ENCODE measurements at places on chromosomes 12 and 14.

- no peak for DNase-seq
These were observed 31.7 kb upstream of the NINJ2 start for GRCh38 chr12:694734-695503.

GRCh38 chr12:19916974-19917373 lies 451.4 kb upstream of the PDE3A start:
- no peak for DNase-seq

- DNase-seq: no peak
These were observed 4.9 kb upstream of the CRIP2 start for GRCh38 chr14:105469456-105470349.

- no peak for DNase-seq
These were observed 3.2 kb upstream of the EGLN3 start for GRCh38 chr14:33954016-33954598.

GRCh38 chr12:109098183-109098604 lies 797 bp downstream of the UNG start:
- peak; percentile 86 for DNase-seq

GRCh38 chr14:59374048-59374447 lies 91.1 kb downstream of the GPR135 start:
- no peak for DNase-seq

- DNase-seq: peak; percentile 40
These were observed 21.8 kb upstream of the RNU6-8 start for GRCh38 chr14:32224737-32225377.

- DNase-seq: peak; percentile 23
These were observed 801.3 kb downstream of the BCL11B start for GRCh38 chr14:98470663-98471062.

- DNase-seq: no peak
These were observed 217.9 kb downstream of the KIF21A start for GRCh38 chr12:39224971-39225370.

- no peak for DNase-seq
These were observed 5.0 kb upstream of the EPS8 start for GRCh38 chr12:15794196-15794595.

GRCh38 chr12:131688845-131689154 lies 22.1 kb upstream of the SFSWAP start:
- no peak for DNase-seq

GRCh38 chr12:57840726-57841125 lies 5.8 kb downstream of the CTDSP2 start:
- DNase-seq: peak; percentile 91

Measured in cardiac muscle cell (in vitro differentiated cells and primary cell).